ENCODE measurements at places on chromosomes 3 and 15.

DNA sequence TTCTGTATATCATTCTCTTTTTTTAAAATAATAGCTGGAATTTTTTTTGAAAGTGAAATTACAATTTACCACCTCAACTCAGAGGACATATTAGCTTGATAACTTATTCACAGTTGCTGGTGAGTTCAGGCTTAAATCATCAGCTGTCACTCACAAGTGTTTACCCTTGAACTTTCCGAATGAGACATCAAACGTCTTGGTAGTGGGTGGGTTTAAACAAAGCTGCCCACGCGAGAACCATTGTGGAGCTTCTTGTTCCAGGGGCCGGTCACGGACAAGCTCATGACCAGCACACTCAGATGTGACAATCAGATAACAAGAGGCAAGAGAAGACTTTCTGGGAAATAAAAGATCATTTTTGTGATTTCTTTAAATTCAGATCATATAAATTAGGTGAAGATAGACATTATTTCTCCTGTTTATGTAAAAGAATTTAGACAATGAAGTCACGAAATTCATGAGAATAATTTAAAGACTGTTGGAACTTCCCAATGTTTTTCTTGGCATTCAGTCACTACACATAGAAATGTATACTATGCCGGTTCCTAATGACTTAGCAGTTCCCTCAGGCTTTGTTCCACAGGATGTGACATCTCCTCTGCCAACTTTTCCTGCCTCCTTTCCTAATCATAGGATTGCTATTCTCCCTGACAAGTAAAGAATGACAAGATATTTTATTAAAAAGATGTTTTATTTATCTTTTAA lies 29.3 kb downstream of the BTD start:
- DNase-seq, result peak; percentile 39

- no peak for DNase-seq
Measured at GRCh38 chr3:4409415-4409814, 57.7 kb downstream of the SUMF1 start.

- peak; percentile 84 for DNase-seq
Measured at GRCh38 chr3:141105828-141106628, 54.9 kb downstream of the SPSB4 start.

DNA sequence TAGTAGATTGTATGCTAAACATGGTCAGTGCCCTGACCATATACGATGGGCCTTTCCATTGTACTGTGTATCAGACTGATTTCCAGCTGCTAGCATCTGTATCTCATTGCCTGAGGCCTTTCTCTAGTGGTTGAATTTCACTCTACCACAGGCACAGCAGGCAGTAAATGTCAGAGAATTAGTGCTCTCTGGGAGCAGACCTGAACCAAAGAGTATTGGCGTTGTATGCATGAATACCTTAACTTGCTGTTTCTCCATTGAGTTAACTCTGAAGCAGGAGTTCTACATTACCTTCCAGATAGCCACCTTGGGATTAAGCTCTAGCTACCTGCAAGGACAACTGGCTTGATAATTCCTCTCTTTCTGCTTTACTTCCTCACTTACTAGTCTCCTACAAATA lies 439.2 kb upstream of the EPHA3 start:
- DNase-seq, result peak; percentile 19

GRCh38 chr15:38683382-38684242 lies 119.0 kb upstream of the RASGRP1 start:
- peak; percentile 54 for DNase-seq

GRCh38 chr15:55789066-55789660 lies 46.2 kb upstream of the PRTG start:
- peak; percentile 35 for DNase-seq

- DNase-seq, result no peak
Measured at GRCh38 chr15:52486003-52486996, 42.4 kb downstream of the MYO5A start.

- DNase-seq, result no peak
Measured at GRCh38 chr15:88615303-88616107, 5.6 kb upstream of the AEN start.

- DNase-seq, result peak; percentile 69
Measured at GRCh38 chr3:17469520-17469919, 272.9 kb downstream of the TBC1D5 start.

DNA sequence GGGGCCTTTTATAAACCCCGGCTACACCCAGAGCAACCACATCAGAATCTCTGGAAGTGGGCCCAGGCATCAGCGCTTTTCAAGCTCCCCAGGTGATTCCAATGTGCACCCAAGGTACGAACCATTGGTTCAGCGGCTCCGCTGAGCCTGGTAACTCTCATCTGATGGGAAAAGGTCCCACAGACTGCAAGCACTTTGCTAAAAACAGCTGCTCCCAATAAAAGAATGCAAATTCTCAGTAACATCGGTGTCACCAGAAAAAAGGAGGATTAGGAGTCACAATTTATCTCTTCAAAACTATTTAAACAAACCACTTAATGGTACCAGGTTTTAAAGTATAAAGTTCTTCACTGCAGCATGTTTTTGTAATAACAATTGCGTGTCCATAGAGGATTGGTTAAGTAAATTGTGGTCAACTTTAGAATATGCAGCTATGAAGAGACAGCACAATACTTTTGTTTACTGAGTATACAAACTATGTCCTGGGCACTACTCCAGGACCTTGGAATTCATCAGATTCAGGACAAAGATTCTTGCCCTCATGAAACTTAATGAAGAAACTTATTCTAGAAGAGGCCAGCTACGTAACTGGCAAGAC lies 660.7 kb upstream of the ADAMTS9 start:
- no peak for DNase-seq

- DNase-seq, result no peak
Measured at GRCh38 chr3:47782446-47783308, 984 bp upstream of the SMARCC1 start.

GRCh38 chr3:64898941-64899340 lies 211.1 kb upstream of the ADAMTS9 start:
- DNase-seq, result no peak

GRCh38 chr15:84629033-84629432 lies 25.1 kb downstream of the WDR73 start:
- DNase-seq, result no peak

DNA sequence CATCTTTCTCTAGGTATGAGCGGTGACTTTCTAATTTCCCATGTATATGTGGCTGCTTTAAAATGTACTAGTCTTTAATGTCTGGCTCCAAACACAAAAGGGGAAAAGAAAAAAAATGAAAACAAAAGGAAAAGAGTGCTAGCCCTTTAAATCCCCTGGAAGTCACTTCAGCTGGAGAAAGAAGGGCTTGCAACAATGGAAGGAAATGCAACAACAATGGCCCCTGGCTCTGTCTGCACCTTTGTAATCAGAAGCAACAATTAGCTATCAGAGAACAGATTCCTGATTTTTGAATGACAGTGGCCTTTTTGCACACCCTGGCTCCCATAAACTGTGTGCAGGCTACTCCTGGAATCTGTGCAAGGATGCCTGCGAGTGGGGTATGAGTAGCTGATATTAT lies 591.2 kb downstream of the FHIT start:
- DNase-seq, result no peak

GRCh38 chr15:70308011-70308734 lies 210.5 kb upstream of the TLE3 start:
- DNase-seq, result peak; percentile 69

DNA sequence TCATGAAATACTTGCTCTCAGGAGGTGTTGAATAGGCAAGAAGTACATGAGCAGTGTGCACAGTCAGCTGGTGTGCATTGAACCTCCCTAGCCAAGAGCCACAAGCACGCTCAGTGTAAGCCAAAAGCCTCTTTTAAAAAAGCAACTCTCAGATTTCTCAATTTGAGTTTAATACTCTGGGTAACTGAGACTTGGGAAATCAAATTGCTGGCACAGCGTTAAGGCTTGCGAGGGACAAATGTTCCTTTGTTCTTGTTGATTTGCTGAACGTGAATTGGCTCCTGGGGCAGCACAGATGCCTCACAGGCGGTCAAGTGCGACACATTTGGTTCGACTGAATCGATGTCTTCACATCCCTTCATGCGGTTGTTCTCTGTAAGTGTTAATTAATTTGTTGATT lies at the start of gene FAM240A:
Gene FAM240A, plus strand, starts transcription at position 202 of the 400 bp plus-strand sequence. Its CDS starts 159 bp downstream, at position 361.
- DNase-seq, result no peak

GRCh38 chr15:82545002-82545401 lies 4.7 kb upstream of the RPS17 start:
- DNase-seq, result no peak

DNA sequence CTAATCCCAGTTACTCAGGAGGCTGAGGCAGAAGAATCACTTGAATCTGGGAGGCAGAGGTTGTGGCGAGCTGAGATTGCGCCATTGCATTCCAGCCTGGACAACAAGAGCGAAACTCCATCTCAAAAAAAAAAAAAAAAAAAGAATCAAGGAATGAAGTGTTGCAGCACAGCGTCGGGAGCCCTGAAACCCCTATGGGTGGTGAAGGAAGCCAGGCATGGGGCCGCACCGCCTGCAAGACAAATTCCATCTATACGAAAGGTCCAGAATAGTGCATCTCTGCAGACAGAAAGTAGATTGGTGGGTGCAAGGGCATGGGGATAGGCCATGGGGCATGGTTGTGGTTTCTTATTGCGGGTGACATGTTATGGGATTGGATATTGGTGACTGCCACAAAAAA lies 98.6 kb upstream of the PRR20G start:
- DNase-seq, result no peak

DNA sequence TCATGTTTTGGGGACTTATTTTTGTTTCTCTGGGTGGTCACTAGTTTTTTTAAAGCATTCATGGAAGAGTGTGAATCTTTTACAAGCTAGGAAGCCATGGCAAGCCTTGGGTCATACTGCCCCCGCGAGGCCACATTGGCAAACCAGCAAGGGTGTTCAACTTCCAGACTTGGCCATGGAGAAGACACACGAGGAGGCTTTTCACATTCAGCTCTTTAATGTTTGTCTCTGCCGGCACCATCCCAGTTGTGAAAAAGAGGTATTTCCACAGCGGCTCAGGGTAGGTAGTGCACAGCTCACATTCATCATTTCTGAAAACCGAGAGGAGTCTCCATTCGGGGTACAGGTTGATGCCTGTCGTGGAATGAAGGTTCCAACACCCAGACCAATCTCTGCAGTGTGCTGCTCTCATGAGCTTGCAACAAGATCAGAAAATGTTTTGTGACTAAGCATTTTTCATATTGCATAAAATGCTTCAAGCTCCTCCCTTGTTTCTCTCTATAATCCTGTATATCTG lies 7.7 kb downstream of the CCR5 start:
- peak; percentile 3 for DNase-seq

GRCh38 chr15:40133544-40133943 lies 24.9 kb upstream of the BMF start:
- DNase-seq, result no peak

DNA sequence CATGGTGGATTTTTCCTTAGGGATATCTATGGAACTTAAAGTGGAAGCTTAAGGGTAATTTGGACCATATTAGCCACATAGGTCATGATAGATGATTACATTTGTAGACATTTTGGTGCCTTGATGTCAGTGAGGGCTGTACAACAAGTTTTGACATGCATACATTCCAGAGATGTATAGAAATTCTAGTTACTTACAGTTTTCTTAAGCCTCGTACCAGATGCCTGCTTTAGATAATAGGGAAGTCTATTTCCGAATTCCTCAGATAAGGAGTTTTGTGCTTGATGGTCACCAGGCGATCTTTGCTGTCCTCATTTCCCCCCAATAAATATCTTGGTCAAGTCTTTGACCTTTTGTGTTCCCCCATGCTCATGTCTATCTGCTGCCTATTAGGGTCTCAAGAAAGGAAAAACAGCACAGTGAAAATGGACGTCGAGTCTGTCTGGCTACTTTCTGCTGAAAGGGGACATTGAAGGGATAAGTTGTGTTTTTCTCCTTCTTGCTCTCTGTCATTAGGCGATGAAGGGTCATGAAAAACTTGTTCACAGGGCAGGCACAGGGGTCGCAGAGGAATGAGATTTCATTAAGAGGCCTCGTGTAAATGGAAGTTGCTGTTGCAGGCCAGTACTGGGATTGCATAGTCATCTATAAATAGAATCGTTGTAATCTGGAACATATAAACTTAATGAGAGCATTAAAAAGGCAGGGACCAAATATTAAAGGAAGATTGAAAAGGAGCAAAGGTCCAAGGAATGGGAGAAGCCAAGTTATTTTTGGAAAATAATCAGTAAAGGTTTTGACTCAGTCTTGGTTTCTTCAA lies 20.0 kb upstream of the SENP7 start:
- no peak for DNase-seq

- peak; percentile 12 for DNase-seq
Measured at GRCh38 chr3:19213603-19214220, 65.4 kb downstream of the KCNH8 start.

- no peak for DNase-seq
Measured at GRCh38 chr3:18751514-18751913, 326.4 kb upstream of the SATB1 start.

- DNase-seq, result no peak
Measured at GRCh38 chr3:41963823-41964222, 1.9 kb upstream of the ULK4 start.

DNA sequence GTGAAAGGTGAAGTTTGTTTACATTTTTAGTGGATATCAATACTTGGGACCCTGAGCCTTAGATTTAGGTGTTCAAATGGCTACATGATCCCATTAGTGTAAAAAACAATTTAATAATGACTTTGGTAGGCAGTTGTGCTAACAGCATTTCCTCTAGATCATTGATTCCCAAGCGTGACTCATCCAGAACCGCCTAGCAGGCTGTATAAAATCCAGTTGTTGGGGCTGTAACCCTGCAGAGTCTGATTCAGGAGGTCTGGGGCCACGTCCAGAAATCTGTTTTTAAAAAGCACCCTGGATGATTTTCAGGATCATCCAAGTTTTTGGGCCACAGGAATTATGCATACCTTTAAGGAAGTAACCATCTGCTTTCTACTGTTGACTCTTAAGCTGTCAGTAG lies 156.4 kb downstream of the TP63 start:
- peak; percentile 50 for DNase-seq

DNA sequence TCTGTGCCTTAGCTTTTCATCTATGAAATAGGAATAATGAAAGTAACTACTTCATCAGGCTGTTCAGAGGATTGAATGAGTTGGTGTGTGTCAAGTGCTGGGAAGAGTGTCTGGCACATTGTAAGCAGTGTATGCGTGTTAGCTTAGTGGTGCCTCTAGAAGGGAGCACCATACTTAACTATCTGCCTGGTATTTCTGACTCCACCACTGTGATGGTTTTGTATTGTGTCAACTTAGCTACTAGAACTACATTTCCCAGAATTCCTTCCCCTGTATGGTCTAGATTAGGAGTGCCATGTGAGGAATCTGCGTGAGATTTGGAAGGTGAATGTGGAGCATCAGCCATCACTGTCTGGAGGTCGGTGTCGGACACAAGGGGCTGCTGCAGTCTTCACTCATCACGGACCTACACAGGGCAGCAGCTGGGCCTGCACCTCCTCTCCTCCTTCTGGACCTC lies 115.4 kb upstream of the GALNT15 start:
- DNase-seq, result no peak

- no peak for DNase-seq
Measured at GRCh38 chr15:69753867-69754266, 301.2 kb downstream of the RPLP1 start.
